T-cell (primary cell): ENCODE measurements at places on chromosomes 4 and X. TPM values are rescaled to one million over a fixed set of nuclear protein-coding genes. Genes with fewer than 3 reads are reported as not detected.

Gene CXCL8
- total RNA-seq: 0.41 TPM

Gene FAM53A
- total RNA-seq: 1.5 TPM

Gene PPP2R2C
- total RNA-seq: not detected

Gene PCDH10
- not detected for total RNA-seq

Gene SLC6A14
- not detected for total RNA-seq
